Stimulated activated CD4-positive, alpha-beta T cell treated with anti-CD3 and anti-CD28 coated beads, Interleukin-2, amount 100 ng/mL, for 24 hours (primary cell): ENCODE measurements at places on chromosomes 5 and 9.
A peak's percentile ranks its signal among the peaks of the same experiment; 100 is the strongest.

- peak; percentile 29 for DNase-seq
These were observed 4.2 kb downstream of the ADAM19 start for GRCh38 chr5:157571357-157571827.

DNA sequence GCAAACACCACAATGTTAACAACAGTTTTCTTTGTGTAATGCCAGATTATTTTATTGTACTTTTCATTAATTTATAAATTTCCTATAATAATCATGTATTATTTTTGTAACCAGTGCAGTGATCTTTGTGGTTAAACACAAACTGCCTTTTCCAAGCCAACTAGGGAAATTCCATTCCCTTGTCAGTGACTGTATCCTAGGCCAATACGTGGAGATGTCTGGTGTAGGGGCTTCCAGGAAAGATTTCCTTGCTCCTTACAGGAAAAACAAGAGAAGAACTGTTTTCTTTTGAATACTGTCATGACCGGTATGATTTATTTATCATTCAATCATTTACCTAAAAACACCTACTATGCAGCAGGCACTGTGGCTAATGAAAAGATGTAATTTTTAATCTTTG, 31.4 kb downstream of the FANCC start:
- DNase-seq, result no peak

GRCh38 chr5:72245546-72245945, 74.5 kb downstream of the MRPS27 start:
- DNase-seq, result no peak

DNA sequence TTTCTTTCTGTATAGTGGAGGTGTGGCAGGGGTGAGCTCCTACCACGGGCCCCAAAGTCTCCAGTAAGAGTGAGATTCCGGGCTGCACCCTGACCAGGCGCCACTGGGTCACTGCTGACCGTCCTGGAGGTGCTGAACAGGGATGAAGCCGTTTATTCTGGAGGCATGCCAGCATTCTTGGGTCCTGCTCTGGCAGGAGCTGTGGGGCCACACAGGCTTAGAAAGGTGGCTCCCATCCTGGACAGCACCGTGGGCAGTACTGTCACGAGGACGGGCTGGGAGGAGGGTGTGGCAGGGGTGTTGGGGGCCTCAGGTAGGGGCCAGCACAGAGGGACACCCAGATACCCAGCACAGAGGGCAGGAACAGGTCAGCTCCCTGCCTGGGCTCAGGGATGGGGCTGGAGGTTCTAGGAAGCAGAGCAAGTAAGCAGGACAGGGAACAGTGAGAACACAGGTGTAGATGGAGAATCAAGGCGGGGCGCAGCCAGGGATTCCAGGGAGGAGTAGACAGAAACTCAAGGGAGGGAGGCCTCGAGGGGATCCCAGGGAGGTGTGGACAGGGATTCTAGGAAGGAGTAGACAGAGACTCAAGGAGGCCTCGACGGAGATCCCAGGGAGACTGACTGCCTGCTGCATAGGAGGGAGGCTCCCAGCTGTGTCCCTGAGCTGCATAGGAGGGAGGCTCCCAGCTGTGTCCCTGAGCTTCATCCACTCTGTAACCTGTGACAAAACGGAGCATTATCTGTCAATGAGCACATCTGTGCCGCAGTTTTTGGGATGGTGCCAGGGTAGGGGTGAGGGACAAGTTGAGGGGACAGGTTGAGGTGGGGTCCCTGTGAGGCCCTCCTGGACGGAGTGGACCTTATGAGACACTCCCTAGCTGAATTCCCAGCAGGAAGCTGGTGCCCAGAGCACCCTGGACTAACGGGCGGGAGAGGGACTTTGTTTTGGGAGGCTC, 1.1 kb upstream of the PLEKHG4B start:
- DNase-seq, result no peak

- DNase-seq, result peak; percentile 12
These were observed 113.9 kb downstream of the C5orf15 start for GRCh38 chr5:133854554-133854953.

GRCh38 chr5:133730346-133730745, 118.0 kb upstream of the FSTL4 start:
- DNase-seq, result no peak

GRCh38 chr5:110785356-110785755, 46.5 kb downstream of the SLC25A46 start:
- no peak for DNase-seq

DNA sequence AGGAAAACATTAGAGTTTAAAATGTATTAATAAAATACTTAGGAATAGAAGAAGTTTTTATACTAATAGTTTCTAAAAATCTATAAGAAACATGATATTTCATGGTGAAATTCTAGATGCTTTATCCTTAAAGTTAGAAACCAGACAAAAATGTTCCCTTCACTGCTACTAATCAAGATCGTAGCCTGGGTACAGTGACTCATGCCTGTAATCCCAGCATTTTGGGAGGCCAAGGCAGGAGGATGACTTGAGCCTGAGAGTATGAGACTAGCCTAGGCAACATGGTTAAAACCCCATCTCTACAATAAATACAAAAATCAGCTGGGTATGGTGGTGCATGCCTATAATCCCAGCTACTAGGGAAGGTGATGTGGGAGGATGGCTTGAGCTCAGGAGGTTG, 30.4 kb upstream of the KLF9 start:
- no peak for DNase-seq

DNA sequence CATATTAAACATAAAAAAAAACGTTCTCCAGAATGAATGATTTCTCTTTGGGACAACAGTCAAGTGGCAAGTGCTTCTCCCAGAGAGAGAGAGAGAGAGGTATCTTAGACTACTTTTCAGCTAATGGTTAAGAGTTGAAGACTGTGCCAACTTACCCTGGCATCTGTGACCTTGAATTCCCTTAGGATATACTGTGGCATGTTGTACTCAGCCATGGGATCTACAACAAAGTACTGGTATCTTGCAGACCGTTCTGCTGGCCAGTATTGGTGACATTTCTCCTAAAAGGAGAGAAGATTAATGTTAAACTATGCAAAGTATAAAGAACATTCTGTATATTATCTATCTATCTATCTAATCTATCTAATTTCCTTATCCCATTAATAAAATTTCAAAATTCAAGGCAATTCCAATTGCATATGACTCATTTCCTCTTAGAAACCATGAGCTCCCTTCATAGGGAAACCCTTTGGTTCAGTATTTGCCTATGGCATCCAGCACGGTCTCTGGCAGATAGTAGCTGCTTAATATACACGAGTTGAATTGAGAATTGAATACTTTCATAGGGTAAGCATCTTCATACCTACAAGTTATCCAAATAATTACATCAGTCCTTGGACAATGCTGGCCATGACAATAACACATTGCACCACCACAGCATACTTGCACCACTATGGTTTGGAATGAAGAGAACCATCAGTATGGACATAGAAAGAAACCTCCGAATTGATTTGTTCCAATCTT, 539.4 kb upstream of the DMAC1 start:
- DNase-seq, result no peak

GRCh38 chr5:157544623-157544989, 31.0 kb downstream of the ADAM19 start:
- DNase-seq, result no peak

GRCh38 chr5:16573401-16573800, 43.4 kb downstream of the RETREG1 start:
- DNase-seq, result no peak

DNA sequence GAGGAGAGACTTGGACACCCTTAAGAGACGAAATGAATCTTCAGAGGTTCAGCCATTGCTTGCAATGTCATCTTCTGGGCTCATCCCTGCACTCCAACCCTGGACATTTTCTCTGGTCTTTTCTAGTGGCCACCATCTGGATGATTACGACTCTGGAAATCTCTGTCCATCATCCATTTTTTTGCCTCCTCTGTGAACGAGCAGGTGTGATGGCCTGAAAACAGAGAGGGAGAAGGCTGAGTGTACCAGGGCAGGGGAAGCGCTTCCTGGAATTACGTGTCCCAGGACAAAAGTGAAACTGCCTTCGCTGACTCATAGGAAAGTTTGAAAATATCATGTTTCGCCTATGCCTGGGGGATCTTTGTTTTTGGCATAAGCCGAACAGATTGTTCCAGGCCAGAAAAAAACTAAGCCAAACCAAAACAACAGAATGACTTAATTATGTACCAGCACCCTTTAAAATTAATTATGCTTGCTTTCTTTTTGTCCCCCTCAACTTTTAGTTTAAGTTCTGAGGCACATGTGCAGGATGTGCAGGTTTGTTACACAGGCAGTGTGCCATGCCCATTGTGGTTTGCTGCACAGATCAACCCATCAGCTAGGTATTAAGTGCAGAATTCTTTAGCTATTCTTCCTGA, 31.9 kb downstream of the ANKRD33B start:
- peak; percentile 59 for DNase-seq

DNA sequence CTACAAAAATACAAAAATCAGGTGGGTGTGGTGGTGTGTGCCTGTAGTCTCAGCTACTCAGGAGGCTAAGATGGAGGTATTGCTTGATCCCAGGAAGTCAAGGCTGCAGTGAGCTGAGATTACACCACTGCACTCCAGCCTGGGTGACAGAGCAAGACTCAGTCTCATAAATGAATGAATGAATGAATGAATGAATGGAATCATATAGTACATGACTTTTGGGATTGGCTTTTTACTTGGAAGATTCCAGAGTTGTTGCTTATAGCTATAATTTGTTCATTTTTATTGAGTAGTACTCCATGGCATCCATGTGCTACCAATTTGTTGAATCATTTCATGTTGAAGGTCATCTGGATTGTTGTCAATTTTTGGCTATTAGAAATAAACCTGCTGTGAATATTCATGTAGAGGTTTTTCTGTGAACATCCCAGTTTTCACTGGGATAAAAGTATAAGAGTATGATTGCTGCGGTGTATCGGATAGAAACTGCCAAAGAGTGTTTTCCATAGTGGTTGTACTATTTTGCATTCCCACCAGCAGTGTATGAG, 19.9 kb downstream of the ERBIN start:
- no peak for DNase-seq
